ENCODE measurements at places on chromosomes 16 and 17.

GRCh38 chr17:64377769-64378282 is 12.8 kb downstream of the PECAM1 start:
- DNase-seq, result no peak

GRCh38 chr16:31362476-31363405 is 7.8 kb downstream of the ITGAX start:
- DNase-seq, result no peak

- no peak for DNase-seq
Measured at GRCh38 chr17:72913142-72913682, 179.3 kb downstream of the SLC39A11 start.

DNA sequence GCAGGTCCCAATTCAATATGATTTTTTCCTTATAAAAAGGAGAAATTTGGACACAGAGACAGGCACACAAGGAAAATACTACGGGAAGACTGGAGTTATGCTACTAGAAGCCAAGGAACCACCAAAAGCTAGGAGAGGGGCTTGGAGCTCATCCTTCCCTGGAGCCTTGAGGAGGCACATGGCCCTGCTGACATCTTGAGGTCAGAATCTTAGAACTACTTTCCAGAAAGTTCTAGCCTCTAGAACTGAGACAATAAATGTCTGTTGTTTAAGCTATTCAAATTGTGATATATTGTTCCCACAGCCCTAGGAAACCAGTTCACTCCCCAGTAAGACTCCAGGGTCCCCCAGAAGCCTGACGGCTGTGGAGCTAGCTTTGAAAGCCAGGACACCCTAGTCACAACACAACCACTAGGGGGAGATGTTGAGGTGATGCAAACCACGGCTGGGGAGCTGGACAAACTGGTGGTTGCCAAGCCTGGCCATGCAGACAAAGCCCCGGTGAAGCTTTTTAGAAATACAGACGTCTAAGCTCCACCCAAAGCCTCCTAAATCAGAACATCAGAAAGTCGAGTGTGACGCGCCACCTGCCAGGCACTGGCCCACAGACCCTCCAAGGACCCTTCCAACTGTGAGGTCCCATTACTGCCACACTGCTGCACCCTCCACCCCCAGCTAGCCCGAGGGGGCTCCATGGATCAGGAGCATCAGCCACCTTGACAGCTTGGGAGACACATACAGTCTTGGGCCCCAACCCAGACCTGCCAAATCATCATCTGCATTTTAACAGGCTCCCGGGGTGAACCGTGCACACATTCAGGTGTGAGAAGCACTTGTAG is 106.4 kb downstream of the SLC39A11 start:
- no peak for DNase-seq

- DNase-seq, result no peak
Measured at GRCh38 chr17:81428948-81429774, 33.9 kb downstream of the BAHCC1 start.

DNA sequence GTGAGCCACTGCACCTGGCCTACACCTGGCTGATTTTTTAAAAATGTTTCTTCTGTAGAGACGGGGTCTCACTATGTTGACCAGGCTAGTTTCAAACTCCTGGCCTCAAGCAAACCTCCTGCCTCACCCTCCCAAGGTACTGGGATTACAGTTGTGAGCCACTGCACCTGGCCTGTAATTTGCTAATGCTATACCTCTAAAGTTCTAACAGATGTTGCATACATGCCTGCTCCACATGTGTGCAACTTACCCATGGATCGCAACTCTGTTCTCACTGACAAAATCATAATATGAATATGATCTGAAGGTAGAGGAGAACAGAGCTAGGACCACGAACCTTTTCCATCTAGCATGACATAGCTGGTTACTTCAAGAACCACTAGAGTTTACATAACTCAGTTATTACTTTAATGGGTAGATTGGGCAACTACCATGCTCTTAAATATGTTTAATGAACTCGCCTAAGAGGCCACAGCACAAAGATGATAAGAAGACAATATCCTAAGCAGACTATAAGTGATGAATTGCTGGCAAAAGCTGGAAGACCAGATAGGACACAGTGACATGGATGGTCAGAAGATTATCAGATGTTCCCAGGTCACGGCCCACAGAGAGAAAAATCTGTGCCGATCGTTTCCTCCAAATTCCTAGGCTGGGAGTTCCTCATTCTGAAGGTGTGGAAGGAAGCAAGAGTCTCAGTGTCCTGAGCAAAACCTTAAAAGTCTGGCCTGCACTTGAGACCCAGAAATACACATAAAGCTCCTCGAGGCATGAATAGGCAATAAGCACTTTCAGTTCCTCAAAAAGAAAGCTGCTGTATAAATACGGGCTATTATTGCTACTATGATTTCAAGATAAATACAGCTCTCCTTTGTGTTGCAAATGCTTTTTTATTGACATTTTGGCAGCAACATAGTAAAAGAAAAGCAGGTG is 53.6 kb upstream of the ICAM2 start:
- no peak for DNase-seq

DNA sequence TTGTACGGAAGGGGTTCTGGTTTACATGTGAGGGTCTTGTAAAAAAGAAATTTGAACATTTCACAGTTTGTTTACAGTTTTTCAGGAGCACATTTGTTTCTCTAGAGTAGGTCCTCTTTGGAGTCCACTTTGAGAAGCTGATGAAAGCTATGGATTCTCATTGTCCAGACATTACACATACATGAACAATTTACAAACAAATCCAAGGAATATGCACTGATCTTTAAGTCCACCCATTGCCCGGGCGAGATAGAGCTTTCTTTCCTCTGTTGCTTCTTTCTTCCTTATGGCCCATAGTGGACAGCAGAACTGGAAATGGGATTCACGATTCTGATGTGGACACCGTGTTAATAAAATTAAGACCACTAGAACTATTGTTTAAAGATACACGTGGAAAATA is 1.9 kb downstream of the DCAF7 start:
- no peak for DNase-seq

- DNase-seq, result no peak
Measured at GRCh38 chr16:52035436-52035835, 511.5 kb downstream of the TOX3 start.

DNA sequence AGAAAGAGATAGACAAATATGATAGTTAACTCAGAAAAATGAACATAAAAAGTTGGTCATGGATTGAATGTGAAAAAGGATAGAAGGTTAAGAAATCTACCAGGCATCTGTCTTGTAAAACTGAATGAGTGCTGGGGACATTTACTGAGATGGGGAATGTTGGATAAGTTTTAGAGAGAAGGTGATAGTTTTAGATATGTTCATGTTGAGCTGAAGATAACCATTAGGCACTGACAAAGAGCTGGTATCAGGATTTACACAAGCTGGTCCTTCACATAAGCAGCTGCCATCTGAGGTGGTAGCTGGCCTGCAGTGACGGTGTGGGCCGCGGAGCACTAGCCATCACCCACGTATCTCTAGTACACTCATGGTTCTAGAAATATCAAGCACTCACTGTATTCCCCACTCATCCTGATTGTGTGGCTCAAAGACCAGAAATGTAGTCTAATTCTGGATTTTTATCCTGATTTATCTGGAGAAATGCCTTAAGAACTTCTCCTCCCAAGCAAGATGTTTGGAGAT is 194.4 kb upstream of the KCNJ16 start:
- no peak for DNase-seq

Data from activated CD4-positive, CD25-positive, alpha-beta regulatory T cell treated with anti-CD3 and anti-CD28 coated beads, Interleukin-2, amount 50 U/mL, for 16 hours (primary cell).